ENCODE measurements at places on chromosomes 12 and 14. TPM values are rescaled to one million over a fixed set of nuclear protein-coding genes. Genes with fewer than 3 reads are reported as not detected.

Gene KRT6A
- total RNA-seq: under 0.01 TPM

Gene GXYLT1
- total RNA-seq: 7.6 TPM

Gene GLIPR1L1
- not detected for total RNA-seq

Gene VASH1
- 5.6 TPM for total RNA-seq

Gene ZNF26
- total RNA-seq: 22.1 TPM

Gene EPYC
- total RNA-seq: 1.8 TPM

Gene CCDC177
- not detected for total RNA-seq

Gene HOXC6
- total RNA-seq: 5.6 TPM

Gene RPGRIP1
- total RNA-seq: under 0.01 TPM

Gene AMHR2
- not detected for total RNA-seq

Gene PDE3A
- total RNA-seq: 14.8 TPM

Gene GRIP1
- under 0.01 TPM for total RNA-seq

Gene DPPA3
- total RNA-seq: not detected

Gene DPF3
- 0.59 TPM for total RNA-seq

Gene ABCC9
- 28.3 TPM for total RNA-seq

Gene JAG2
- total RNA-seq: 3.3 TPM

Gene USP44
- under 0.01 TPM for total RNA-seq

Gene TNFRSF1A
- 228 TPM for total RNA-seq

Gene ERG28
- total RNA-seq: 7.2 TPM

Gene TMED10
- 306 TPM for total RNA-seq

Gene SLC38A1
- total RNA-seq: 19.2 TPM

Gene ASB2
- total RNA-seq: 1.1 TPM

Gene MYF6
- not detected for total RNA-seq

Gene SLCO1B3
- not detected for total RNA-seq

Gene POLE2
- total RNA-seq: 4.4 TPM

Gene LRP1-AS
- total RNA-seq: not detected
